ENCODE measurements at places on chromosomes 16 and 17.

GRCh38 chr16:85474621-85475217 is 138.4 kb upstream of the GSE1 start:
- no peak for DNase-seq

GRCh38 chr16:5577463-5577862 is 479.9 kb upstream of the EEF2KMT start:
- no peak for DNase-seq

- no peak for DNase-seq
These were observed 18.9 kb downstream of the CLTC start for GRCh38 chr17:59638553-59638952.

DNA sequence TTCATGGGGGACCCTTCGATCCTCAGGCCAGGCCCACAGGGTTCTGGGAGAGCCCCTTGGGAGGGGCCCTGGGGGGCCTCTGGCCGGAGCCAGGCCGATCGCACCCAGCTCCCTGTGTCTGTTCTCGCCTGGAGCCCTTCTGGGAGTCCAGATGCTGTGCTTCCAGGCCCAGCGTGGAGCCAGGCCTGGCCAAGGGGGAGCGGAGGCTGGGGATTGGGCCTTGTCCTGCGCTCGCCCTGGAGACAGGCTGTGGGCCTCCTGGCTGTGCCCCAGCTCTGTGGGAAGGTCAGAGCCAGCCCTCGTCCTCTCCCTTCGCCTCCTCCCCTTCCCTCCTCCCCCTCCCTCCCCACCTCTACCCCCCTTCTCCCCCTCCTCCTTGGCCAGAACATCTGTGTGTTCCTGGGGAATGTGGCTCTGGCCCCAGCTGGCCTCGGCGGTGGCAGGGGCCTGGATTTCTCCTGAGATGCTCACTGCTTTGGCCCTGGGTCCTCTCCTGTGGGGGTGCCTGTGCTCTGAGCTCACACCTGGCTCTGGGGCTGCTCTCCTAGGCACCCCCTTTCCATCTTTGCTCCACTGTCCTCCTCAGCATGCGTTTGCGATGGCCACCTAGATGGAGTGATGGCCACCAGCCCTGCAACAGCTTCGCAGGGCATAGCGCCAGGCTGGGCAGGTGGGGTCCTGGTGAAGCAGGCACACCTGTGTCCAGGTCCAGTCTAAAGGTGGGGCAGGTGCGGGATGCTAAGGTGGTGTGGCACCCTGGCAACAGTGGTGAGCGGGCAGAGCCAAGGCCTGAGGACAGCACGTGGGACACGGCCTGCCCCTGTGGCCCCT is 90.6 kb upstream of the CIBAR2 start:
- DNase-seq = no peak

- DNase-seq = no peak
These were observed 21.4 kb downstream of the MYBBP1A start for GRCh38 chr17:4533523-4534504.

DNA sequence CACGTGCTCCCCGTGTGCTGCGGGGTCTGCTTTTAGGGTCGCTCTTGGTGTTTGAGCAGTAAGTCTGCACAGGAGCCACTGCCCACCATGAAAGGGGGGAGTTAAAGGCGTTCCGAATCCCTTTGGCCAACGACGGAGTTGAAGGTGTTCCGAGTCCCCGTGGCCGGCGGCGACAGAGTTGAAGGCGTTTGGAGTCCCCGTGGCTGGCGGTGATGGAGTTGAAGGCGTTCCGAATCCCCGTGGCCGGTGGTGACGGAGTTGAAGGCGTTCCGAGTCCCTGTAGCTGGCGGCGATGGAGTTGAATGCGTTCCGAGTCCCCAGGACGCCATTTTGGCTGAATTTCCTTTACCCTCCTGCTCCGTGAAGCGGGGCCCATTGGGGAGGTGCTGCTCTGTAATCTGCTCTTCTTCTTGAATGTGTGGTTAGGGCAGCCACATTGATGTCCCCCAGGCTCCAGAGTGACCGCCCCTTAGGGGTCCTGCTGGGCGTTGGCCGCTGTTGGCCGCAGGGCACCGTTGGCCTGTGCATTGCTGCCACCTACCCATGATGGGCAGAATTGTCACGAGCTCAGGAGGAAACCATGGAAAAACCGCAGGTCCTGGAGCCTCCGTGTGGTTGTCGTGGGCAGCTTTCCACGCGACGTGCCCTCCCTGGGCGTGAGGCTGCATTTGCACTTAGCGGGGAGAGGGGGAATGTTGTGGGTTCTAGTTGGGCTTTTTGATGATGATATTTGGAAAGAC is 73.7 kb upstream of the ZNF750 start:
- no peak for DNase-seq

GRCh38 chr17:65058593-65058992 is 2.1 kb upstream of the GNA13 start:
- DNase-seq = no peak

DNA sequence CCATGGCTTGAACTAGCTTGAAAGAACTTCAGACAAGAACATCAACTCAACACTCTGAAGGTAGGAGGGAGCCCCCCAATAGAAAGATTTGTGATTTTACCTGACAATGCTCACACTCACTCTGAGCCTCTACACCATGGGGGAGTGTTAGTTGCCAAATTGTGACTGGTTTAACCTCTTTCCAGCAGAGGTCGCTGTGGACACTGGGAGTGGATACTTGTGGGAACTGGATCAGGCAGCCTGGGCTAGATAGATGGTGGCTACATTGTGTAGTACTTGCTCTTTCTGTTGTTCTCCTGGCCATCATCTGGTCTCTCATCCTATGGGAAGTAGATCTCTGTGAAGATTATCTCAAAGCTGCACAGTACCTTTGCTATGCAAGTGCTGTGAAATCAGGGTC is 2.9 kb downstream of the SMPD3 start:
- peak; percentile 53 for DNase-seq

GRCh38 chr16:23508589-23509440 is 1.5 kb downstream of the GGA2 start:
- DNase-seq = no peak

GRCh38 chr17:51647067-51647466 is 386.7 kb downstream of the UTP18 start:
- DNase-seq = no peak

DNA sequence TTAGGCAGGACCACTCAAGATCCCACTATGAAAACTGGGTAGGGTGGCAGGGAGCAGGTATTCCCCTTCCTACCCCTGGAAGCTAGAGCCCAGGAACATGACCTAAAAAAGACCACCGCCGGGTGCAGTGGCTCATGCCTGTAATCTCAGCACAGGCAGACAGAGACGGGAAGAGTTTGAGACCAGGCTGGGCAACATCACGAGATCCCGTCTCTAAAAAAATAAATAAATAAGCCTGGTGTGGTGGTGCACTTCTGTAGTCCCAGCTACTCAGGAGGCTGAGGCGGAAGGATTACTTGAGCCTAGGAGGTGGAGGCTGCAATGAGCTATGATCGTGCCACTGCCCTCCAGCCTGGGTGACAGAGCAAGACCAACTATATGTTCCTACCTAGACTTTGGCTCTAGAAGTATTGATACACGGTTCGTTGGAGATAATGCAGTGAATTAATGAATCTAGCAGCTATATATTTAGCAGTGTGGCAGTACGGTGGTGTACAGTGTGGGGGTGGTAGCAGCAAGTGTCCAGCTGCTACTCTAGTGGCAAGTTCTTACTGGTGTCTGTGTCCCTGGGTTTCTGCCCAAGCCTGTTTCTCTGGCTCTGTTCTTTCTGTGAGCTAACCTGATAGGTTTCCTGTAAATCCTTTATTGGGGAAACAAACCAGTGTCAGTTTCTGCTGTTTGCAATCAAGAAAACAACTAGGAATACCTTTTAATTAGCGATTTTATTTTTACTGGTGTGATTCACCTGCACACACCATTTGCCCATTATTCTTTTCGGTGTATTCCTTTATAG is 3.3 kb upstream of the USP31 start:
- no peak for DNase-seq

DNA sequence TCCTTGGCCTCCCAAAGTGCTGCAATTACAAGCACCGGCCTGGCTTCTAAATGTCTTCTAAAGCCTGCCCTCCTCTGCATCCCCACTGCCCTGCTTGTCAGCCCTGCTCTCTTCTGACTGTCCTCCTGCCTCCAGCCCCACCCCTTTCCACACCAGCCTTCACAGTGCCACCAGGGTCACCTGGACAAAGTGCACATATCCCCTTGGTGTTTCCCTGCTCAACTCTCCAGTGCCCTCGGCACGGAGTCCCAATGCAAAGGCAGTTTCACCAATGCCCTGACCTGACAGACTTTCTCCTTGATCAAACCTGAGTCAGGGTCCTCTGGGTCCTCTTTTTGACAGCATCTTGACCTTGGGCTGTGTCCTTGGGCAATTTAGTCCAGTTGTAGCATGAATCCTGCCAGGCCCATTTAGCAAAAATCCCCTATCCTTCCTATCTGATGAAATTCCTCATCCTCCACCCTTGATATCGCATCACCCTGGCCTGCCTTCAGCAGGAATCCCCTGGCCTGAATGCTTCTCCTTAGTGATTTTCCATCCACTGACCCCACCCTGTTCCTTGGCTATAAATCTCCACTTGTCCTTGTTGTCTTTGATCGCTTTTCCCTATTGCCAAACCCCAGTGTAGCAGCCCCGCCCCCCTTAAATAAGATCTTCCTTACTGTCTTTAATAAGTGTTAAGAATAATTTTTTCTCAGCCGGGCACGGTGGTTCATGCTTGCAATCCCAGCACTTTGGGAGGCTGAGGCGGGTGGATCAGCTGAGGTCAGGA is 42.7 kb upstream of the ETV4 start:
- no peak for DNase-seq

DNA sequence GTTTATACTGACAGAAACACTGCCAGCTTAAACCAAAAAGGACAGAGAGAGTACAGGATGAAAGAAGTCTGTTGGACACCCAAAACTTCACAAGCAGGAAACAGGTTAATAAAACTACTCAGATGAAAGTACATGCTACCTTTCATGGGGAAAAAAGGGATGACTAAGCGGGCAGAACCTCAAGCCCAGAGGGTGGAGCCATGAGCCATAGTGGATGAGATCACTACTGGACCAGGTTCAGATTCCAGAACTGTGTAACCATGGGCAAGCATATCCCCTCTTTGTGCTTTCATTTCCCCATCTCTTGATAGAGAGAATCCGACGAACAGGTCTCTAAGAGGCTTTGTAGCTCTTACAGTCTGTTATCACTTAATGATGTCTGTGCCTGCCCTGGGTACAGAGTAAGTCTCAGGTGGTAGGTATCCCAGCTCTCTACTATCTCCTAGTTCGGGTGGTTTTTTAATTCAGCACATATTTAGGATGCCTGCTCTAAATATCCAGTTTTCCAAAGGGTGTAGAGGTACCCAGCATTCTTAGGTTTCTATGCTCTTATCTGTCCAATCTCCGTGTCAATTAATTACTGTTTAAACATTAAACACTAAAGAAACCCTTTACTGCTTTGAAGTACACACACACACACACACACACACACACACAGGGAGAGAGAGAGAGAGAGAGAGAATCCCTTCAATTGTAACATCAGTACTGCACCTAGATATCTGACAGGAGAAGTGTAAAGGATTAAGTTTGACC is 206.7 kb downstream of the ZNF423 start:
- no peak for DNase-seq

GRCh38 chr16:69494991-69495392 is 70.6 kb downstream of the CYB5B start:
- peak; percentile 47 for DNase-seq

DNA sequence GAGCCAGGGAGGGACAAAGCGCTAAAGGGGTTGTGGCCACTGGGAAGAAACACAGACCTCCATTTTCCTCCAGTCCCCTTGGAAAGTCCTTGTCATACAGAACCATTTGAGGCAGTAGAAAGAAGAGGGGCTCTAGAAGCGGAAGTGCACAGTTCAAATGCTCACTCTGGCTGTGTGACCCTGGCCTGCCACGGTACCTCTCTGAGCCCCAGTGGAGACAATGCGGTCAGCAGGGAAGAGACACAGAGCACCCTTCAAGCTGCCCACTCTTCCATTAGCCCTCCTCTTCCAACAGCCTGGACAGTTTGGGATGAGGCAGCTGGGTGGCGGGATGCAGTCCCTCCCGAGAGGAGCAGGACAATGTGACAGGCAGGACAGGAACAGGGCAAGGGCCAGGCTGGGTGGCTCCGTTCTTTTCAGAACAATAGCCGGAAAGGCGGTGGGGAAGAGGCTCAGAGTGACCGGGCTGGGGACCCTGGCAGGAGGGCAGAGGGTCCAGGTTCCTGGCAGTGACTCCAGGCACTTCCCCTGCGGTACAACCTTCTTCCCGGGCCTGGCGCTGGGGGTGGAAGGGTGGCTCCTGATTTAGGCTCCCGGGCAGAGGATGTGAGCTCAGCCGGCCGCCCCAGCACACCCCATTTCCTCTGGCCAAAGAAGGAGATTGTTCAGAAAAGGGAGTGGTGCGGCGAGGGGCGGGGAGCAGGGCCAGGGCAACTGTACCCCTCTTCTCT is 5.6 kb downstream of the CASKIN2 start:
- no peak for DNase-seq

Measured in stimulated activated CD4-positive, alpha-beta T cell treated with anti-CD3 and anti-CD28 coated beads, Interleukin-12 subunit alpha, Interleukin-12 subunit beta, amount 100 ng/mL, for 48 hours (primary cell).